ENCODE measurements at places on chromosomes 3 and 15.
A peak's percentile ranks its signal among the peaks of the same experiment; 100 is the strongest.

DNA sequence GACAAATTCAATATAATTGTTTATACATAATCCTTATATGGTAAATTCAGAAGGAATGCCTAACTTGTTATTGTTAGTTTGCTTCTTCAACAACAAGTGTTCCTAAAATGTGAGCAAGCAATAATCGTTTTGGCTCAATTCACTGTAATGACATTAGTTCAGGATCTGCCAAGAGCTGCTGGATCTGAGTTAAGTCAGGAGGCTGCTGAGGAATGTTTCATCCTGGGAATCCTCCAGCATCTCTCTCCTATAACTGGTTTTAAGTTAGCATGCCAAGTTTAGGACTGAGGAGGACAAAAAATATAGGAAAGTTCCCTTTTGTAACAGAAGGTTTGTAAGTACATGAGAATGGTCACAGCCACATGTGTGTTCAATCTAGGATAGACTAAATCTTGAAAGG, 4.9 kb upstream of the GTF2A2 start:
- no peak for DNase-seq

- DNase-seq = no peak
Observed at GRCh38 chr3:189981668-189982067, 139.0 kb downstream of the P3H2 start.

- DNase-seq = no peak
Observed at GRCh38 chr3:56624725-56625124, 58.3 kb downstream of the TASOR start.

- DNase-seq = no peak
Observed at GRCh38 chr3:137343283-137343682, 385.5 kb downstream of the IL20RB start.

DNA sequence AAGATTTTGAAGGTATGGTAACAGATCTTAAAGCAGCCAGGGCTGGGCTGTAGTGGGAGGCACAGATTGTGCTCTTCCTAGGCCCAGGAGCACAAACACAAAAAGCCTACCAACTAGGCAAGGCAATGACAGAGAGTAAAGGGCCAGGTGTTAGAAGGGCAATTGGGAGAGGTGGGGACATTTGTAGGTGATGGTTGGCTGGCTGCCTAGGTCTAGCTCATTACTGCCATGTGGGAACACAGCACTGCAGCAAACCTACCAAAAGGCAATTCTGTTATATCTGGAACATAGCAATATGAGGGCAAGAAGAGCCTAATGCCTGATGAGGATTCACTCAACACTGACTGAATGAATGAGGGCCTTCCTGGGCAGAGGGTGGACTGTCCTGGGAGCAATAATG, 30.4 kb downstream of the ARHGEF3 start:
- DNase-seq = no peak

DNA sequence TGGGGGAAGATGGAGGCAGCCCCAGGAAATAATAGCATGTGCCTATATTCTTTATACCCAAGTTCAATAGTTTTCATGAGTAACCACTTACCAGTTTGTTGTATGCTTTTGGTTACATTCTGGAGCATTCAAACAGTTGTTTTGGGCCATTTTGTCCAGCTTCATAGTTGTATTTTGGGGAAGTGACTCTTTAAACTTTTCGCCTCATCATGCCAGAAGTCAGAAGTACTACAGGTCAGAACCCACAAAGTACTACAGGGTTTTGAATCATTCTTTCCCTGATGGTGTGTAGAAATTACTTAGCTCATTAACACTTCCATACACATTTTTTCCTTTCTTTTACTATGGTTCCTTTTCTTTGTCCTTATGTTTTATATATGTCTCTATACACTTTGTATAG, 210.6 kb downstream of the ARPP21 start:
- no peak for DNase-seq

- no peak for DNase-seq
Observed at GRCh38 chr3:111727843-111728565, 131.1 kb upstream of the PHLDB2 start.

GRCh38 chr3:172317984-172318383, 130.3 kb downstream of the GHSR start:
- DNase-seq = peak; percentile 37

- DNase-seq = no peak
Observed at GRCh38 chr3:28846971-28847478, 433.8 kb upstream of the RBMS3 start.

DNA sequence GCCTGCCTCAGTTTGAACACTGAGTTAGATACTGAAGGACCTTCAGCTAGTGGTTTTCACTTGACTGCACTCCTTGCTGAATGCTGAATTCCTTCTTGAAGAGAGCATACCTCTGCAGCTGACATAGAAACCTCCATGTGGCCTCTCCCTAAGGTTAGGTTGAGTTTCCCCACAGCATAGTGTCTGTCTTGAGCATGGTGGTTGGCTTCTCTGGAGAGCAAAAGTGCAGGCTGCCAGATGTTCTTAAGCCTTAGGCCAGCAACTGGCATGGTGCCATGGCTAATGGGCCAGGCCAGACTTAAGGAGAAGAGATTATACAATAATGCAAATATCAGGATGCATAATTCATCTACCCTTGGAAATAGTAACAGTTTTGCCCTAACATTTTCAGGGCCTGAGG, 545.6 kb upstream of the ZNF385D start:
- no peak for DNase-seq

DNA sequence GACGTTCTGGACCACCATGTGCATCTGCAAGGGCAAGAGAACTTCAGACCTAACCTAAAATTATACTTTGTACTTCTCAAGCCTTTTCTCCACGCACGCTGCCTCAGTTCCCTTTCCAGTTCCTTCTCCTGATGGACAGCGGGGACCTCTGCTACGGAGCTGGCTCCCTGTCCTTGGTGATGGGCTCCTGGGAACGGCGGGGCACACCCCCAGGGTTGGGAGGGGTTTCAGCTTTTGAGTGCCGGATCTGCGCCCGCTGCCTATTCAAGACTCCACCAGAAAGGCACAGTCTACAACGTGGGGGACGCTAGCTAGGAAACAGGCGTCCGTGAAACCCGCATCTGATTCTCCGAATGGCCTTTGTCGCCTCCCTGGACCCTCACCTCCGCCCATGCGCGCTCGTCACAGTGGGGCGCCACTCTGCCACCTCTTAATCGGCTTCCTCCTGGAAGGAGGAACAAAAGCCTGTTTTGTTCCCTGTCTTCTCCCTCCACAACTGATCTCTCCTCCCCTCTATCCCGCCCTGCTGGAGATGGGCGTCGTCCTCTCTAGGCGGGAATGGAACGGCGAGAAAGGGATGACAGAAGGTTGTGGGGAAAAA, 2.2 kb downstream of the GPR149 start:
- DNase-seq = no peak

GRCh38 chr3:61650276-61650675, 88.9 kb downstream of the PTPRG start:
- no peak for DNase-seq

DNA sequence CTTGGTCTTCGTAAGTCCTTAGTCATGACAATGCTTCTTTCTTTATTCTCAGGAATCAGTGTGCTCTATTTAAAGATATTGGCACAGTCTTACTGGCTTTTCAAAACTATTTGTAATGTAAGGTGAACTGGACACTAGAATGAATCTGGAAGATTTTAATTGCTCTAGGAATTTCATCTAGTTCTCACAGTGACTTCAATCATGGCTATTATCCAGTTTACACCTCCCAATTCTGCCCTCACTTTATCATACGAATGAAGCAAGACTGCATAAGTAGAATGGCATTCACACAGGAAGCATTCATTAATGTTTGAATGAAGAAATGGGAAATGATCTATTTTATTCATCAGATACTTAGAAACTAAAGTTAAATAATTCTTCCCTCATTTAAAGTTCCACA, 26.7 kb upstream of the DRD3 start:
- no peak for DNase-seq

DNA sequence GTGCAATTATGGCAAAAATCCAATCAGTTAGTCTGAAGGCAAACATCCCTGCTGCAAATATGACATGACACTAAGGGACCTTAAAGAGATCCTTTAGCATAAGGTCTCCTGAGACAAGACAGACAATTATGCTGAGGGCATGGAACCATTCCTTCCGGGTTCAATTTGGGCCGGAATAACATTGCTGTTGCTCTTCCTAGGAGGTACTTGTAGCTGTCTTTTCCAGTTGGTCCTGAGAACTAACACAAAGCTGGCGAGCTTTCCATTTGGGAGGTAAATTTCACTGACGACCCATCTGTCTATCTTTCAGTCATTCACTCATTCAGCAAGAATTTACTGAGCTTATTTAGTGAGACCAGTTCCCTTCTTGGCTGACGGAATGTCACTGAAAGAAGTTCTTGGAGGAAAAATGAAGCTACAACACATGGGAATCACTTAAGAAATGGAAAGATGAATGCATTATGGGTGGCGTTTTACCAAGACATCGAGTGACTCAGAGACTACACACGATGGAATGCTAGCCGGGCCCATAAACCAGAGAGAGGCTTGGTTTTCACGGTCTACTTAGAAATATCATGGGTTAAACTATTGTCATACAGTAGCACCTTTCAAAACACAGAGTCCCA, 215.5 kb downstream of the PDZRN3 start:
- no peak for DNase-seq

GRCh38 chr15:81317642-81318017, 6.3 kb downstream of the STARD5 start:
- DNase-seq = no peak

GRCh38 chr15:56871185-56871584, 47.3 kb upstream of the TCF12 start:
- peak; percentile 30 for DNase-seq

GRCh38 chr3:4581498-4581897, 88.3 kb downstream of the ITPR1 start:
- no peak for DNase-seq

- DNase-seq = no peak
Observed at GRCh38 chr15:100525436-100525835, 3.3 kb downstream of the CERS3 start.

- DNase-seq = no peak
Observed at GRCh38 chr15:61849447-61849846, 210.8 kb downstream of the VPS13C start.

DNA sequence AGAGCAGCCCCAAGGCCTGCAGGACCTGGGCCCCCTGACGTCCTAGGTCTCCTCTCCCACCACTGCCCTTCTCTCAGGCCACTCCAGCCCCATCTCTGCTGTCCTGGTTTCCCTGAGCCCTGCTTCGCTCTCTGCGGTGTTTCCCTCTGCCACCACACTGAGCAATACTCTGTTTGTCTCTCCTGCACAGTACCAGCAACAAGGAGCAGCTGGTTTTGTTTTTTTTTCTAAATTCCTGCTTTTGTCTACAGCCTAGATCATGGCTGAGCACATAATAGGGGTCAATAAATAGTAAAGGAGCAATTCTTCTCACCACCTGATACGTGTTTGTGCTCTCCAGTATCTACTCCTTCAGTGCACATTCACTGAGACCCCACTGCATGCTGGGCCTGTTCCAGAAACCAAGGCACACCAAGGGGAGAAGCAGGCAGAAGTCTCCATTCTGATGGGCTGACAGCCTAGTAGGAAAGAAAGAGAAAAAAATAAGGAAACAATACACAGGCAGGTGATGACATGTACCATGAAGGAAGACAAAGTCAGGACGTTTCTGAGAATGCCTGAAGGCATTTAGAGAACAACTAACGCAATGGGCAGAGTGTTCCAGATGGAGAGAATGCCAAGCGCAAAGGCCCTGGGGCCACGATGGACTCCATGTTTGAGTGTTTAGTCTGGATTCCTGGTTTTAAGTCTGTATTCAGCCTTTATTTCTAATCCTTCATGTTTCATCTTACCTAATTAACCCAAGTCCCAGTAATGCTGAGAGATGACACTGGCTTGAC, 6.0 kb upstream of the ACAD9 start:
- DNase-seq = no peak

GRCh38 chr3:79769229-79769628, 1.4 kb upstream of the ROBO1 start:
- DNase-seq = no peak

DNA sequence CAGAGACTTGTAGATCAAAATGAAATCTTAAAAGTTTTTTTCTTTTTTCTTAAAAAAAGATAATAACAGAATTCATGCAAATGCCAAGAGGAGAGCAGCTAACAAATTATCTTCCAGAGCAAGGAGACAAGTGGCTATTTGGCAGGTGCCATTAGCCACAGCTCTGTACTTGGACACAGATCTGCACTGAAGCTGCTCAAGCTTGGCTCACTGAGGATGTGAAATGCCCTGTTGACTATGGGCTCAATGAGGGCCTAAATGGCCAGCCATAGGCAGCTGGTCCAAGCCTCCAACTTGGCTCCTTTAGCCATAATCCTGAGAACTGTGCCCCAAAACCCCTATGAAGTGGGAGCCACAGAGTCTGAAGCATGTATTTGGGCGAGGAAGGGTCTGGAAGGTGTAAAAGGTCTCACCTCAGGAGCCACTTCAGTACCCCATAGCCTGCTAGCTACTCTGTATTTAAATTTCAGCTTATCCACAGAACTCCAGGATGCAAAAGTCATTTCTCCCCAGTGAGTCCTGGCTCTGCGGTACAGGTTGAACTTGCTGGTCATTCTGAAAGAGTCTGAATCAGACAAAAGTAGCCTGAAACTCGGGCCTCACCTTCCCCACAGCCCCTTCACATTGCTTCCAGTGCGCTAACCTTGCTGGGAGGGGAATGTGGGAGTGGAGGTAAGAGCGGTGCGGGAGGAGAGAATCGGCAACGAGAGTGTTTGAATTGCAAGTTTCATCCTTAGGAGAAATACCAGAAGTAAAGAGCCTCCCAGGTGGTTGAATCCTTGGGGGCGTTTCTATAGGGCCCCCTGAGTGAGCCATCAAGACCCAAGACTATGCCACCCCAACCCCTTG, 48.0 kb downstream of the ZIC4 start:
- no peak for DNase-seq

- no peak for DNase-seq
Observed at GRCh38 chr3:12902181-12902999, 61.0 kb upstream of the RPL32 start.

DNA sequence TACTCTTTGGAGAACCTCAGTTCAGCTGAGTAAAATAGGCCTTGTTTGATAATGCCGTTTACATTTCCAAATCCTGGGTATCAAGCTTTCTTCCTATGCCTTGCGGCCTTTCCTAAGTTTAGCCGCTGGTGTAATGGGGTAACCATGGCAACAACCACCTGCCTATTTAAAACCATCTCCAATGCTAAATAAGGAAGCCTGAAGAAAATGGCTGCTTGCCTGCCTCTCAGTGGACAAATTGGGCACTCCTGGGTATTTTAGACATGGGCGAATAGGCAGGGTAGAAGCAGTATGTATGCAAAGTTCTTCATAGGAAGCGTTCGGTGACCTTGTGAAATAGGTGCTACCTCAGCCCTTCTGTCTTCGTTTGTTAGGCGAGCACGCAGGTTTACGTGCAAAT, 122.7 kb downstream of the DGKG start:
- peak; percentile 46 for DNase-seq
